ENCODE measurements at places on chromosomes 7 and 10.
A peak's percentile ranks its signal among the peaks of the same experiment; 100 is the strongest.

GRCh38 chr7:15720849-15721471 lies 34.5 kb upstream of the MEOX2 start:
- DNase-seq = peak; percentile 7

DNA sequence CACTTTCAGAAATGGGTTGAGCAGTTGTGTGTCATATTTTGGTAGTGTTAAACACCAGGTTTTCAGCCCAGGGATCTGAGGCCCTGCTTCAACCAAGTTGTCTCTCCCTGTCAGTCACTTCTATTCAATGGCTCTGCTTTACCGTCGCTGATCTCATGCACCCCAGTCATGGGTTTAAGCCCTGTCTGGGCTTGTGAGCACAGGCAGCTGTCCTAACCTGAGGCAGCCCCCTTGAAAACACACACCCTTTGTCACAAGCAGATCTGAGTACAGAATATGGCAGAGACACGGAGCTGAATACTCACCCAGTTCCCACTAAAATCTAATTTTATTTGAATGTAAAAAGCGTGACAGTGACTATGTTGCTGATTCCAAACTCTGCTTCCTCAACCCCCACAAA lies 110.6 kb upstream of the GLI3 start:
- no peak for DNase-seq

GRCh38 chr10:117257721-117258120 lies 16.8 kb downstream of the SLC18A2 start:
- DNase-seq = no peak

GRCh38 chr10:65892284-65892683 lies 1033.6 kb upstream of the LRRTM3 start:
- no peak for DNase-seq

DNA sequence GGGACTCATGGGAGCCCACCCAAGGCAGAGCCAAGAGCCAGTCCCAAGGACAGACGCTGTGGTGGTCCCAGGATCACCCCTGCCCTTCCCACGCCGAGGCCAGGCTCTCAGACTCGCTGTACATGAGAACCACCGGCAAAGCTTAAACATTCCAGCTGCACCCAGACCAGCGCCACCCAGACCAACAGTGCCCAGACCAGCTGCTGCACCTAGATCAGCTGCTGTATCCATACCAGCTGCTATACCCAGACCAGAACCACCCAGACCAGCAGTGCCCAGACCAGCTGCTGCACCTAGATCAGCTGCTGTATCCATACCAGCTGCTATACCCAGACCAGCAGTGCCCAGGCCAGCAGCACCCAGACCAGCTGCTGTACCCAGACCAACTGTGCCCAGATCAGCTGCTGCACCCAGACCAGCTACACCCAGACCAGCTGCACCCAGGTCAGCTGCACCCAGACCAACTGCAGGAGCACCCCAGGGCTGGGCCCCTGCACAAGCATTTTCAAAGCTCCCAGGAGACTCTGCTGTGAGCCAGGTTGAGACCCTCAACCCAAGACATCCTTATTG lies 47.9 kb upstream of the CNPY1 start:
- DNase-seq = no peak

DNA sequence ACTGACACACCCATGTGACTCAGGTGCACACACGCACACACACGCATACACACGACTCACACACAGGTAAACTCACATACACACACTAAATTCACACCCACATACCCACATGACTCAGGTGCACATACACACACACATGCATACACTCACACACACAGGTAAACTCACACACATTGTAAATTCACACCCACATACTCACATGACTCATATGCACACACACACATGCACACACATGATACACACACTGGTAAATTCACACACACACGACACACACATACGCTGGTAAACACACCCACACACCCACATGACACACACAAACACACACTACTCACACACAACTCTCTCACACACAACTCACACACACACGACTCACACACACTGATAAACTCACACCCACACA lies 63.6 kb downstream of the TCERG1L start:
- DNase-seq = no peak

Measured in NCI-H2081 treated with DMSO at 0.1 percent for 48 hours (cell line).